Activated CD8-positive, alpha-beta memory T cell treated with anti-CD3 and anti-CD28 coated beads for 48 hours (primary cell): ENCODE measurements at places on chromosomes 11 and 22.

DNA sequence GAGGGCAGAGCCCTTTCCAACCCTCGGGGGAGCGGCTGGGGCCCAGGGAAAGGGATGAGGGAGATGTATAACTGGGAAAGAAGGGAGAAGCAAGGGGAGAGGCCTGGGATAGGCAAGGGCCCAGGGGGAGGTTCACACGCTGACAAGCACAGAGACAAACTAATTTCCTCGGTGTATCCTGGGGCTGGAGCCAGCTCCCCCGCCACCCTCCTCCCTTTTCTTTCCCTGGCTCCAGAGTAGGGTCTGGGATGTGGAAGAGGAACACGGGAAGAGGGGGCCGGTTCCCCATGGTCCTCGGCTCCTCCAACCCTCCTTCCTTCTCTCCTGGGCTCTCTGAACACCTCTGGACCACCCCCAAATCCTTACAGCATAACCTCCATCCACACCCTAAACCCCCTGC lies 6.9 kb downstream of the CLCF1 start:
- DNase-seq, result no peak

DNA sequence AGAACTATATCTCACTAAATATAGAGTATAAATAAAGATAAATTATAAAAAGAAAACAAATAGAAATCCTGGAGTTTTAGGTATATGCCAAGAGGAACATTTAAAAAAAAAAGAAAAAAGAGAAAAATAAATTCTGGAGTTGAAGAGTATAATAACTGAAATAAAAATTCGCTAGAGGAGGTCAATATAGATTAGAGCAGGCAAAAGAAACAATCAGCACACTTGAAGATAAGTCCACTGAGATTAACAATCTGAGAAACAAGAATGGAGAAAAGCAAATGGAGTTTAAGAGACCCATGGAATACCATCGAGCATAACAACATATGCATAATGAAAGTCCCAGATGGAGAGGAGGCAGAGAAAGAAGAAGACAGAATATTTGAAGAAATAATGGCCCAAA lies 14.3 kb upstream of the BEST1 start:
- no peak for DNase-seq

GRCh38 chr22:41146573-41146972 lies 54.2 kb downstream of the EP300 start:
- DNase-seq, result no peak

GRCh38 chr11:72609476-72609875 lies 64.7 kb downstream of the PDE2A start:
- DNase-seq, result no peak

DNA sequence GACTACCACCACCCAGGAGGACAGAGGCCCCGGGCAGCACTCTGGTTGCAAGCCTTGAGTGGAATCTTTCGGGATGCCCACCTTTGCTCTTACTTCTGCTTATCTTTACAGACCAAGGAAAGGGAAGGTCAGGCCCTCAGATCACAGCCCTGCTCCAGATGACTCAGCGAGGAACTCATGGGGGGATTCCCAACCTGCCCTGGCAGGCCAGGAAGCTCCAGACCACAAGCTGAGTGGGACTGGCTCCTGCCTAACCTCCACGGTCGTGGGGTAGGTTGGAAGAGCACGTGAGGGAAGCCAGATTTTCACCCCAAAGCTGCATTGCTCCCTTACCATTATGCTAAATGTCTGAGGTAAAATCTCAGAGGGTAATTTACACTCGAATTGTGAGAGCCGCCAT lies 11.8 kb downstream of the TBC1D10A start:
- DNase-seq, result peak; percentile 40

GRCh38 chr11:60429272-60429671 lies at the start of gene MS4A5:
MS4A5 (plus strand) TSS chr11:60429572; CDS start chr11:60429675, 103 bp downstream.
- no peak for DNase-seq

GRCh38 chr11:60498399-60498798 lies 5.8 kb downstream of the MS4A12 start:
- no peak for DNase-seq

DNA sequence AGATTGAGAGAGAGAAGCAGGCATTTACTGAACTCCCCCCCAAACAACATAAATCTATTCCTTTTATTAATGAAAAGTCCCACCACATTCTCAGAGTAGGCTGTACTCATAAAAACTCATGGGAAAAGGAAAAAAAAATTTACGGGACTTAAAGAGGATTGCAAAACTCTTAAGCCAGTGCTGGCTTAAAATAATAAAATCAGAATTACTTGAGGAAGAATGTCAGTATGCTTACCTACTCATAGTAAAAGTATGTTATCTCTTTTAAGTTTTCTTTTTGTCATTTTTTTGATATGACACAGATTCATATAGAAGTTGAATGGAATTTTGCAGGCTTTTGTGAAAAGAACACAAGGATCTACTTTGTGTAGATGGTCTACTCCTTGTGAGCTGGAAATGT lies 126.3 kb downstream of the LUZP2 start:
- DNase-seq, result no peak

GRCh38 chr11:117470576-117470975 lies 142.9 kb downstream of the CEP164 start:
- no peak for DNase-seq

- DNase-seq, result peak; percentile 83
Measured at GRCh38 chr22:32411829-32412592, at the start of gene RTCB. RTCB (minus strand) TSS chr22:32412247; CDS start chr22:32412156, 91 bp downstream.

DNA sequence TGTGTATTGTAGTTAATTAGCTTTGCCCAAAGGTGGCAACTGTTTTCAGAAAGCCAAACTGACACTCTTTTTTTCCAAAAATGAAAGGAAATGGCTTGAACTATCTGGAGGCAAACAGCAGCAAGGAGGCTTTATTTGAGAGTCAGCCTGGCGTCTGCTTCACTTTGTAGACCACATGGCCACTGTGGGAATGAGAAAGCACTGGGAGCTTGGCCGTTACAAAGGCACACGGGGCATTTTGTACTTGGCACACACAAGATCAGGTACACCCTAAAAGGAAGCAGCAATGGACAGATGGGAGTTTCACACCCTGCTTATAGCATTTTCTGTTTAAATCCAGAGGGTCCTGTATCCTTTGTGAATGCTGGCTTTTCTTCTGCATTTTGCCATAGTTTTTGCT lies 126.3 kb downstream of the MPPED2 start:
- no peak for DNase-seq

GRCh38 chr11:13769188-13769587 lies 100.7 kb downstream of the FAR1 start:
- no peak for DNase-seq

DNA sequence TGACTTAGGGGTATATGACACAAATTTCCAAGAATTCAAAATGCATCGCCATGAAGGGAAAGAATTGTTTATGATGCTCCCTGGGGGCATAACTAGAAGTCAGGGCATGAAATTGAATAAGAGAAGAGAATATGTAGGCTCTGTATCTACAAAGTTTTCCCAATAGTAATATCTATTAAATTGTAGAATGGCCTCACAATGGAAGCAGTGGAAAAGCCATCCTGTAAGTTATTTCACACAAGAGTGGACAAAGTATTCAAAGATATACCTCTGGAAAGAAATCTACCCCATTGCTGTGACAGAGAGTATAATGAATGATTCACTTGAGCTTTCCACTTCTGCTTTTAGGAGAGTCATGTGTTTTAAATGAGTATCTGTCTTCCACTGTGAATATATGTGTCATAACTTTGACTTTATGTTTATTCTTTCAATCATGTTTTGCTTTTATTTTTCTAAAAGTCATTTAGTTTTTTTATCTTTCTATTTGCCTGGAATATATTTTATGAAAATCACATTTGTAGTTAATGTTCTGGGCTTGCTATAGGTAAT lies 65.7 kb upstream of the DDI1 start:
- no peak for DNase-seq

- no peak for DNase-seq
Measured at GRCh38 chr11:33742249-33742851, 6.1 kb upstream of the CD59 start.
